SK-MEL-5 (cell line): ENCODE measurements at places on chromosomes 6 and 20.
A peak's percentile ranks its signal among the peaks of the same experiment; 100 is the strongest.

DNA sequence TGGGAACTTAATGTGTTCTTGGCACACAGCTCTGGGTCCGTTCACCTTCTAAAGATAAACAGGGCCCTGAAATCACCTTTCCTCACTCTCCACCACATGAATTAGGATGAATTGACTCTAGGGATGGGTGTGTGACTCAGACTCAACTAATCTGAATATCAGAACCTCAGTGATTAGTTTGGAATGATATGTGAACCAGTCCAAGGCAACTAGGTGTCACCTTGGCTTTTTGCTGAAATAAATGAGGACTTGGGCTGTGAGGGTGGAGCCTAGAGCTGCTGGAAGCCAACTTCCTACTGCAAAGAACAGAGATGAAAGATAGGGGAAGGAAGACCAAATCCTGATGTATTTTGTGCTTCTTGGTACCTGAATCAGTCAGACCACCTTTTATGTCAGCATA, 132.0 kb upstream of the RNF24 start:
- DNase-seq: no peak

DNA sequence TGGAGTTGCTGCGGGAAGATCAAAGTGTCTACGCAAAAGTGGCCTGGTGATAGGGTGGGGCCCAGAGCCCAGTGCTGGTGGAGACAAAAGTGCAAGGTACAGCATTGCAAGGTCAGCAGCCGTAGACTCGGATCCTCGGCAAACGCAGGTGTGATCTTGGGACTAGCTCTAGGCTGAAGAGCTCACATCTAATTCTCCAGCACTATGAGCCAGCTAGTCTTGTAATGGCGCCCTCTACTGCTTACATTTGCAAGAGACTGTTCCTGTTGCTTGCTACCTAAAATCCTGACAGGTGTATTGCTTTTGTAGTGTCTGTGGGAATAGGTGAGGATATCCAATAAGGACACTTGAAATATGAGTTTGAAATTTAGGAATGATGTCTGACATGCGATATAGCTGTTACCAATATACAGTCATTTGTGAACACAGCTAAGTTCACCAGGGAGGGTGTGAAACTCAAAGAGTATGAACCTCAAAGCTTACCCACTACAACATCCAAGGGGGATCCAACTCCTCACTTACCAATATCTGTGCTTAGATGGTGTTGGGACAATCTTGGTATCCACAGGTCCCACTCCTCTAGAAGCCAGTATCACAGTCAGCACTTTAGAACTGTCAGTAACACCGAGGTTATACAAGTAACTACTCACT, 58.4 kb downstream of the PDE7B start:
- peak; percentile 82 for DNase-seq

GRCh38 chr6:3341467-3341866, 82.7 kb downstream of the PSMG4 start:
- no peak for DNase-seq

DNA sequence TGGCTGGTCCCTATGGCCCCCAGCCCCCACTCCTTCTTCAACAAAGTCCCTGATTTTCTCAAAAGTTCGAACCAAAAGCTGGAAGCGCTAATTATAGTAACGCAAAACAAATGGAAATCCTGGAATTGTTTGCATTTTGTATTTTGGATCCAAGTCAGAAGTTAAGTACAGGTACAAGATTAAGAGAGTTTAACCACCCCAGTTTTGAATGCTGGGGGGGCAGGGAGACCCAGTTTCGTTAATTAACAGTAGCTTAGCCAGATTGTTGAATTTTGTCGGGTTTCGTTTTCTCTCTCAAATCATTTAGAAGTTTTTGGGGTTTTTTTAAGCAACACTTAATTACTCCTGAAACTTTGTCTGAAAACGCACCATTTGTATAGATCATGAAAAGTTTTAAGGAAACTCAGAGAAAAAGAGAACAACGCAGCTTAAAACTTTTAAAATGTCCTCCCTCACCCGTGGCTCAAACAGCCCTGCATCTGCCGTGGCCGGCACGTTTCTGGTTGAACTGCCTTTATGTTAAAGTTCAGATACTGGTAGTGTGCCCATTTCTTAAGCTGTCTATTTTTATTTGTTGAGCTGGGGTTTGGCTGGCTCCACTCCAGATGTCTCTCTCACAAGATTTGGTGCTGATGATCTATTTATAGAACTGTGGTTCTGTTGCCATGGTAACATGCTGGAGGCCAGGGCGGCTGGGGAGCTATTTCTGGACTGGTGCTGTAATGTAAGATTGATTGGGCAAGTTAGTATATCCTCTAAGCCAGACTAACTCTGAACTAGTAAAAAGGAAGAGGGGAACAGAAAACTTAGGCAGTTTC, 55.0 kb downstream of the GNAS start:
- DNase-seq: peak; percentile 98

DNA sequence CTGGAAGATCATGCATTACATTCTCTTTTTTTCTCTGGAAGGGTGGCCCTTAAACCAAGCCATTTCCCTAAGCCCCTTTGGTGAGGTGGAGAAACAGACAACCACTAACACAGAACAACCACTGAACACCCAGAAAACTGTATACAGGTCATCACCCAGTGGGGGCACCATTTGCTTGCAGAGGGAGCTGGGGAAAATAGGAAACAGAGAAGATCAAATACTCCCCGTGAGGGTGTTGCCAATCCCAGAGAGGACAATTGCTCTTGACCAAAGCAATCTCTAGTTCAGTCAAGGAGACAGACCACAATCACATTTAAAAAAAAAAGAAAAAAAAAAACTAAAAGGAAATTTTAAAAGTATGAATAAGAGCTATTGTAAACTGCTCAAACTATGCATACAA, 865 bp upstream of the DAAM2 start:
- DNase-seq: peak; percentile 52

DNA sequence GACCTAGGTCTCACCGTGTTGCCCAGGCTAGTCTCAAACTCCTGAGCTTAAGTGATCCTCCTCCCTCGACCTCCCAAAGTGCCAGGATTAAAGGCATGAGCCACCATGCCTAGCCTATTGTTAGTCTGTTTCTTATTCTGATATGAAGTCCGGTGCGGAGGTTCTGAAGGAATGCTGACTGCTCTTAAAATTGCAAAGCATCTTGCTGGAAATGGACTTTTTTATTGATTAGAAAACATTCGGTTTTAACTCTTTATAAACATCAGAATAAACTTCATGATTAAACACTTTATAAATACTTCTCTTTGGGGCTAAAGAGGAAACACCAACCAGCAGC, 3.2 kb downstream of the TNFAIP3 start:
- DNase-seq: no peak

GRCh38 chr6:155396605-155397004, 59.0 kb downstream of the NOX3 start:
- no peak for DNase-seq

DNA sequence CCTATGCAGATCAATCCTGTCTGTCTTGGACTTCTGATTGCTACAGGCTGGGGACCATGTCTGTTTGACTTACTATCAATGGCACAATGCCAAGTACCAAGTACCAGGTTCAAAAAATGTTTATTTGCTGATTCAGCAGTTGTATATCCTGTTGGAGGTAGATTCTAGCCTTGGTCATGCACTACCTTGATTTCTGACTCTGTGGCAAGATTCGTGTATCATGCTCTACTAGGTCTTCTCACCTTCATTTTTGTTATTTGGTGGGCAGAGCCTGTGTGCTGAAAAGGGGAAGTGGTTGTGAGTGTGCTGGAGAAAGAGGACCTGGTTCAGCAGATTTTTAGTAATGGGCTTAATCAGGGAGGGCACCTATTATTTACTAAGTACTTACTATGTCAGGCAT, 192.4 kb upstream of the MYLIP start:
- no peak for DNase-seq

DNA sequence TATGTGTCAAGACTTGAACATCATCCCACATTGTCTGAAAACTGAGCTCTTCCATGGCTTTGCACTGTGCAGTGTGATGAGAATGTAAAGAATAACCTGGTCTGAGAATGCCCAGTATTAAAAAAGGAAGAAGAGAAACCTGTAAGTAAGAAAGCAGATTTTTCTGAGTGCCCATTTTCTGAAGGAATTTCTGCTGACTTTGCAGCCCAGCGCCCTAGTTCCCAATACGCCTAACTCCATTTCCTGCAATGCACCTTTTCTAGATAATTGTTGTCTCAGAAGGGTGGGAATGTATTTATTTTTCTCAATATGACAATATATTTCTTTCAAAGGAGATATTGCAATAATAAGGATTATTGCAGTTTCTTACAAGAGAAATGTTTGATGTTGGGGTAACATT, 231.5 kb downstream of the HAO1 start:
- DNase-seq: no peak
